Pancreas (tissue), 10 donors: ENCODE measurements at places on chromosomes 6 and 20. TPM values are rescaled to one million over a fixed set of nuclear protein-coding genes. Genes with fewer than 3 reads are reported as not detected.

- no peak for DNase-seq
Observed at GRCh38 chr6:134467620-134468019, 149.7 kb upstream of the SGK1 start.

DNA sequence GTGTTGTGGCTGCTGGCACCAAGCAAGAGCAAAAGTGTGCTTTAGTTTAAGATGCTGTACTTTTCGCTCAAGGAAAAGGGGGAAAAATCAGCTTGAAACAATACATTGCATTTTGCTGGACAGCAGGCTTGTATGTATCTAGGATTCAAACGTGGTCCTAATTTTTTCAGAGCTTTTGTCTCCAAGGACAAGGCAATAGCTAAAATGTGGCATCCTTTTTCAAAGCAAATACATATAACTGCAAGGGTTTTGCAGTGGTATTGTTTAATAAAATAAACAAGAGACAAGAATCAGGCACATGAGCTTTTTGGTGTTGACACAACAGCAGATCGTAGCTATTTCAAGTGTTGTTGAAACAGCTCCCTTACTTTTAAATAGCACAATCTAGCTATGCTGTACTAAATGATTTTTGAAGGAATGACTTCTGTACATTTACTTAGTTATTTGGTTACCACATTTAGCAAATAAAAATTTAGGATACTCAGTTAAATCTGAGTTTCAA, 137.0 kb upstream of the HEY2 start:
- no peak for DNase-seq

DNA sequence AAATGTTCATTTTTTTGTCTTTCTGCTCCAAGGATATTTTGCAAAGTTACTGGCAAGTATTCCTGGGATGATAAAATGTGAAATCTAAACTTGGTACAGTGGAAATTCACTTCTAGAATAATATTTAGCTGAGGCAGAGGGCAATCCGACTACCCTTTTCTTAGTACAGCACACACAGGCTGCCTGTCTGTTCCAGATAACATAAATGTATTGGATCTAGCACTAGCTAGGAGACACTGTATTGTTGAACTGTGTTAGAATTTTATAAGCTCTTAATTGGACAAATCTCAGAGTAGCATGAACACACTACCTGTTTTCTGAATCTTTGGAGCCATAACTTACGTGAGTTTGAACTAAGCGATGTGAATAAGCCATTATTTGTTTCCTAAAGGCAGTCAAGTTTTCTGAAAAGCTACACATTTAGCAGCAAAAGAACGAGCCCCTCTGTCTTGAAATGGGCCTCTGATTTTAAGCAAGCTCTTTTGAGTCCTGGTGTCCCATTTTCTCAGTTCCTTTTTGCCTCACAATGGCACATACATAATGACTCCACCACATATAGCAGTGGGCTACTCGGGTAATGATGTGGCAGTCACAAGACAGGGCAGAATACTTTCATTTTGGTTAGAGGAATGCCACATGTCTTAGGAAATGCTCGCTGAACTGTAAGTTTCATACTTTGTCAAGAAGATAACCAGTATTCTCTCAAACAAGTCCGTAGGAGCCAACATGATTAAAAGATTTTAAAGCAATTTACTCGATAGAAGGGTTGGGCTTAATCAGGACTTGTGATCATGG, 116.5 kb upstream of the ESR1 start:
- no peak for DNase-seq

GRCh38 chr20:51156041-51156982, 133.4 kb upstream of the KCNG1 start:
- DNase-seq: no peak

Gene VWA7
- total RNA-seq: 5.0 TPM

Gene AURKA
- 1.9 TPM for total RNA-seq
